ENCODE measurements at places on chromosomes 1 and 21.
A peak's percentile ranks its signal among the peaks of the same experiment; 100 is the strongest.

GRCh38 chr1:168760241-168760640 is 31.2 kb upstream of the DPT start:
- no peak overlapping the region for H3K27ac ChIP-seq
- no peaks in the 10 kb centered on the region for H3K4me1 ChIP-seq
- H3K36me3 ChIP-seq, result no peaks in the 10 kb centered on the region
- no peak for DNase-seq
- H3K27me3 ChIP-seq, result no peaks in the 10 kb centered on the region

GRCh38 chr1:171116676-171117075 is 26.0 kb downstream of the FMO3 start:
- H3K4me3 ChIP-seq, result no peak overlapping the region
- H3K27ac ChIP-seq, result peak overlapping the region; percentile 68
- peaks cover 4% of the 10 kb centered on the region for H3K4me1 ChIP-seq
- DNase-seq, result no peak
- H3K36me3 ChIP-seq, result no peaks in the 10 kb centered on the region
- no peaks in the 10 kb centered on the region for H3K27me3 ChIP-seq

- H3K4me3 ChIP-seq, result no peak overlapping the region
- peak overlapping the region; percentile 56 for H3K27ac ChIP-seq
- no peaks in the 10 kb centered on the region for H3K27me3 ChIP-seq
- DNase-seq, result peak; percentile 82
Measured at GRCh38 chr1:11784993-11785769, 20.6 kb downstream of the MTHFR start.

GRCh38 chr1:2795926-2796325 is 5.6 kb downstream of the TTC34 start:
- no peaks in the 10 kb centered on the region for H3K27me3 ChIP-seq
- no peak overlapping the region for H3K4me3 ChIP-seq
- DNase-seq, result peak; percentile 1
- H3K36me3 ChIP-seq, result no peaks in the 10 kb centered on the region
- H3K27ac ChIP-seq, result no peak overlapping the region
- no peaks in the 10 kb centered on the region for H3K4me1 ChIP-seq

- no peak overlapping the region for H3K27ac ChIP-seq
- DNase-seq, result no peak
- H3K36me3 ChIP-seq, result no peaks in the 10 kb centered on the region
- no peaks in the 10 kb centered on the region for H3K4me1 ChIP-seq
- no peaks in the 10 kb centered on the region for H3K27me3 ChIP-seq
- no peak overlapping the region for H3K4me3 ChIP-seq
Measured at GRCh38 chr1:21490774-21491487, 18.3 kb upstream of the ALPL start.

DNA sequence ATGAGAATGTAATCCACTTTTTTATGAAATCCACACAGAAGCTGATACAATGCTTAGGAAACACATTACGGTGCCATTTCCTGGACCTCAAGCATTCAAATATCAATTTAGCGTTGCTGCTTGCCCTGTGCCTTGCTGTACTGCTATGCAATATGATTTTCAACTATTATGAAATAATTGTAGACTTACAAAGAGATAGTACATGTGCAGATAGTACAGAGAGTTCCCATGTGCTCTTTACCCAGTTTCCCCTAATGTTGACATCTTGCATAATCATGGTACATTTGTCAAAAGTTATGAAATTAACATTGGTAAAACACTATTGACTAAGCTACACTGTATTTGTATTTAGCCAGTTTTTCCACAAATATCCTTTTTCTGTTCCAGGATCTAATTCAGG is 37.7 kb upstream of the PTBP2 start:
- H3K4me1 ChIP-seq, result no peaks in the 10 kb centered on the region
- H3K27me3 ChIP-seq, result no peaks in the 10 kb centered on the region
- H3K36me3 ChIP-seq, result no peaks in the 10 kb centered on the region

DNA sequence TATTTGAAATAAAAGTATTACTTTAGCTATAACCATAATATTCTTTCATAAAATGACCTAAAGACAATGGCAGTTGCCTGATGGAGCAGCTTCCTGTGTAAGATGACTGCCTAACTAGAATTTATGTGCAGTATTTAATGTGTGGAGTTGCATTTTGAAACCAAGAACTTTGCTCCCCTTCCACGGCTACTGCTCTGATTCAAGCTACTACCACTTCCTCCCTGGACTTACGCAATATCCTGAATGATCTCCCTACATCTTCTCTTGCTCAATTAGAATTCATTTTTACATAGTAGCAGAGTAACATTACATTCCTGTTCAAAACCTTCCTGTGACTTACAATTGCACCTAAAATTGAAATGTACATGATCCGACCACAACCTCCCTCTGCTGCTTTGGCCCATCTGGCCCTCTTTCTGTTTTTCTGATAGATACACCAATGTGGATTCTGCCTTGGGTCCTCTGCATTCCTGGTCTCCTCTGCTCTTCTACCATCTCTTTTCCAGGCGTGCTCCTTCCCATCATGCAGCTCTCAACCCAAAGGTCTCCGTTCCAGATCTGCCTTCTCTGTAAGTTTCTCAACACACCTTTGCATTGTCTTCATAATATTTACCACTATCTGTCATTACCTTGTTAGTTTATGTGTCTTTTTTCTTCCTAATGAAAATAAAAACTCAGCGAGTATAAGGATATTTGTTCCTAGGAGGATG is 47.4 kb upstream of the USP25 start:
- H3K4me1 ChIP-seq, result no peaks in the 10 kb centered on the region
- H3K4me3 ChIP-seq, result no peak overlapping the region
- H3K27ac ChIP-seq, result no peak overlapping the region
- no peak for DNase-seq
- no peaks in the 10 kb centered on the region for H3K27me3 ChIP-seq

DNA sequence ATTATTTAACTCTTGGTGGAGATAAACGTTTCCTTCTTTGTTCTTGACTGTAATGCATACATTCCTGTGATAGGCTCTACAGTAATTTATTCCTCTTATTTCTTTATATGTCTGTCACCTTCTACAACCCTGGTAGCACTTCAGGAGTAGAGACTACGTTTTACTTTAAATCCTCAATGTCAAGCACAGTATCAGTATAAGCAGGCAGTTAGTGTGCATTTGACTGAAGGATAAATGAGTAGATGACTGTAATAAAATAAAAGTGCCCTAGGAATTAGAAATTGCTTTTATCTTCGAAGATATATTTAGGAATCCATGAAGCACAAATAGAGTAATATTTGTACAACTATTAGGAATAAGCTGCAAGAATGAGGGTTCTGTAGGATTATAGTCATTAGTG is 599.6 kb upstream of the PRMT6 start:
- H3K4me1 ChIP-seq, result no peaks in the 10 kb centered on the region
- H3K36me3 ChIP-seq, result no peaks in the 10 kb centered on the region
- H3K4me3 ChIP-seq, result no peak overlapping the region
- H3K27me3 ChIP-seq, result no peaks in the 10 kb centered on the region
- no peak for DNase-seq

DNA sequence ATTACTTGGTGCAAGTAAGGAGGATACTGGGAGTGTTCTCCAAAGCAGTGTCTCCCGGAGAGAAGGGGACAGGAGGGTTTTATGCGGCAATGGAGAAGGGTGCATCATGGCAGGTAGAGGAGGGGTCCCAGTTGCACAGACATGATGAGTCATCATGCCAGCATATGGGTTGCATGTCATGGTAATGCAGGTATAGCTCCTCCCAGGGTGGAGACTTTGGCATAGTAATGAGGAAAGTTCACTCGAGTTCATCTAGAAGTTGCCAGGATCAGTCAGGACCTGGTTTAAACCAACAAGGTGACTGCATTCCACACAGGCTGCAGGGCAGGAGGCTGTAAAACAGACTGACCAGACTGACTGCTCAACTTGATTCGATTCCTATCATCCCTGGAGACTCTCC is 355.7 kb upstream of the DUSP10 start:
- no peaks in the 10 kb centered on the region for H3K4me1 ChIP-seq
- H3K4me3 ChIP-seq, result no peak overlapping the region
- no peak for DNase-seq
- H3K27me3 ChIP-seq, result no peaks in the 10 kb centered on the region

- H3K27me3 ChIP-seq, result no peaks in the 10 kb centered on the region
- H3K27ac ChIP-seq, result no peak overlapping the region
- no peak overlapping the region for H3K4me3 ChIP-seq
- H3K36me3 ChIP-seq, result no peaks in the 10 kb centered on the region
- DNase-seq, result no peak
Measured at GRCh38 chr1:116286541-116286971, 86.5 kb upstream of the ATP1A1 start.

- H3K36me3 ChIP-seq, result no peaks in the 10 kb centered on the region
- no peak overlapping the region for H3K4me3 ChIP-seq
- H3K4me1 ChIP-seq, result peaks cover 17% of the 10 kb centered on the region
Measured at GRCh38 chr1:225485226-225485625, 57.4 kb upstream of the LBR start.
